ENCODE measurements at places on chromosomes 11 and 22.

GRCh38 chr11:82969811-82970210 lies 68.3 kb downstream of the DDIAS start:
- no peak for DNase-seq

DNA sequence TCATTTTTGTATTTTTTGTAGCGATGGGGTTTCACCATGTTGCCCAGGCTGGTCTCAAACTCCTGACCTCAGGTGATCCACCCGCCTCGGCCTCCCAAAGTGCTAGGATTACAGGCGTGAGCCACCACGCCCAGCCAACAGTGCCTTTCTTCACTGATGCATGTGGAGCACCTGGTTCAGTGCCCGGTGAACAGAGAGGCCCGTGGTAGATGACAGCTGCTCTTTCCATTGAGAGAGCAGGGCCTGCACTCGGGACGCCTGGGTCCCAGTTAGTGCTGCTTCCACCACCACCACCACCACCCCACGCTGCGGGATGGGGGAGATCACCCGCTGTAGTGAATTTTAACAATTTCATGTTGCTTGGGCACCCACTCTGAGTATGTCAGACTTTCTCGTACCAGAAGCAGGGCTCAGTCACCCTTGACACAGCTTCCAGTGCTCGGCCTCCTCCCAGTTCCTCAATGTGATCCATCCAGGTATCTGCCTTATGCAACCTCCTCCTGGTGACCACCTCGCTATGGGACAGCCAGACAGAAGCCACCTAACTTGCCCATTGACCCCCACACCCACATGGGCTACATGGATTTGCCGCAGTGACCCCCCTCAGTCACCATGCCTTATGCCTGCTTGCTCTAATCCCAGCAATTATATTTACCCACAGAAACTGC lies 36.6 kb downstream of the ARRB1 start:
- no peak for DNase-seq

DNA sequence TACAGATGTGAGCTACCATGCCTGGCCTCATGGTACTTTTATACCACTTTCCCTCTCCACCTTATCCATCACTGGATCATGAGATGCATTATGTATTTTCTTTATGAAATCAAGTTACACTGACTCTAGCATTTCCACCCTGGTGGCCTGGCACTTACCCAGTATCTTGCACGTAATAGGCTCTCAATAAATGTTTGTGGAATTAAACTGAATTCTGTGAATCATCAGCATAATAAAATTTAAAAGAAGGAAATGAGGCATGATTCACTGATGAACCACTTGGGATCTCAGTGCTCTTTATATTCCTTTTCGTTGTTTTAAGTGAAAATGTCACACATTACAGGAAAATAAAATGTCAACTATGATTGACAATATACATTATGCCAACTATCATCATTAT lies 25.1 kb downstream of the ADM start:
- peak; percentile 86 for DNase-seq

DNA sequence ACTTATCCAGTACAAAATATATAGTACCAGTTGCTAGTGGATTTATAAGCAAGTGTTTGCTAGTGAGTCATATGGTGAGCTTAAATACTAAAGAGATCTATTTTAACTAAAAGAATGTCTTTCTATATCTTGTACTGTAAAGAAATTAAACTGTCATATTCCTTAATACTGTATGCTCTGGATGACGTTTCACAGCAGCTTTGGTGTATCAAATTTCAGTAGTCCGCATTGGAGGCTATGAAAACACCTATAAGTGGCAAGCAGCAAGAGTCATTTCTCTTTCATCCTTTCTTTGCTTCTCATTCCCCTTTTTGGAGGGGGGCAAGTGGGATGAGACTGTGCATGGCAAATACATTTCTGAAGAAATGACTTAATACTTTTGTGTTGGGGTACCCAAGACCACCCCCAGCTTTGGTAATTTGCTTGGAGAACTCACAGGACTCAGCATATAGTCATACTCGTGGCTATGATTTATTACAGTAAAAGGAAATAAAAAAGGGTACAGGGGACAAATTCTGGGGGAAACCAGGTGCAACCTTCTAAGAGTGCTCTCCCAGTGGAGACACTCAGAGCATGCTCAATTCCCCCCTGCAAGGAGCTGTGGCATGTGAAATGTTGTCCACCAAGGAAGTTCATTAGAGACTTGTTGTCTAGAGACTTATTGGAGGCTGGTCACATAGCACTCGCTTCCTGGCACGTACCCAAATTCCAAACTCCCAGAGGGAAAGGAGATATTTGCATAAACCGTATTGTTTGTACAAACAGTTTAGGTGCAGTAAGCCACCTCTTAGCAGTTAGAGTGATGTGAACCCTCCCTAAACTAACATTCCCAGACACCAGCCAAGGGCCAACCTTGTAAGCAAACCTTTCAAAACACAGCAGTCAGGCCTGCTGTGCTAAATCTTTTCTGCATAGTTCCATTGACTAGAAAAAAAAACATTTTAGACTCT lies 210.8 kb downstream of the PGR start:
- no peak for DNase-seq

GRCh38 chr11:60924110-60924905 lies at the start of gene TMEM132A:
TMEM132A (plus strand) TSS chr11:60924460; CDS start chr11:60924634, 174 bp downstream.
- no peak for DNase-seq

DNA sequence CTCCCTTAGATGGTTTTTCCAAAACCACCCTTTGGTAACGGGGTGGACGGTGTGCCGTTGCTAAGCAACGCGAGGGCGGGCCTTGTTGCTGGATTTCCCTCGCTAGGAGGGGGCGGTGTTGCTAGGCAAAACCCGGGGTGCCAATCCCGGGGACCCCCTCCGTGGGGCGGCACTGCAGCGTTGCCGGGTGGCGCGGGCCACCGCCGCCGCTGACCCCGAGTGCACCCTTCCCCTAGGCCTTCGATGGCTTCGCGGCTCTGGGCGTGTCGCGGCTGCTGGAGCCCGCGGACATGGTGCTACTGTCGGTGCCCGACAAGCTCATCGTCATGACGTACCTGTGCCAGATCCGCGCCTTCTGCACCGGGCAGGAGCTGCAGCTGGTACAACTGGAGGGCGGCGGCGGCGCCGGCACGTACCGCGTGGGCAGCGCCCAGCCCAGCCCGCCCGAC lies 8.9 kb downstream of the EHBP1L1 start:
- DNase-seq = no peak

Data from HS-5 (cell line).